CD4-positive, alpha-beta T cell treated with Interleukin-17A for 1 hour (primary cell): ENCODE measurements at places on chromosomes 11 and 22.

DNA sequence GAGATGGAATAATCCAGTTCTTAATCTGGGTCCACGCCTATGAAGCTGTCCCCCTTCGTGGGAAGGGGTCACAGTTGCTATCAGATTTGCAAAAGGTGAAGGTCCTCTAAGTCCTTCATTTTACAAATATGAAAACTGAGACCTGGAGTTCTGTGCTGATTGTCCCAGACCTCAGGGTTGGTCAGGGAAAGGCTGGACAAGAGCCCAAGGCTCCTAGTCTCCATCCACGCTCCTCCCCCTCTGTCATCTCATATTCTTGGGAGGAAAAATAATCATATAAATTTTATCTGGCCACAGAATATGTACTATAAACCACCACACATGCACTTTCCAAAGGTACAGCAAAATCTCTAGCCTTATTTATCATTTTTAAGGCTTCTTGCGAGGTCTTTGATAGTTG lies 5.5 kb downstream of the PACSIN2 start:
- DNase-seq = no peak

DNA sequence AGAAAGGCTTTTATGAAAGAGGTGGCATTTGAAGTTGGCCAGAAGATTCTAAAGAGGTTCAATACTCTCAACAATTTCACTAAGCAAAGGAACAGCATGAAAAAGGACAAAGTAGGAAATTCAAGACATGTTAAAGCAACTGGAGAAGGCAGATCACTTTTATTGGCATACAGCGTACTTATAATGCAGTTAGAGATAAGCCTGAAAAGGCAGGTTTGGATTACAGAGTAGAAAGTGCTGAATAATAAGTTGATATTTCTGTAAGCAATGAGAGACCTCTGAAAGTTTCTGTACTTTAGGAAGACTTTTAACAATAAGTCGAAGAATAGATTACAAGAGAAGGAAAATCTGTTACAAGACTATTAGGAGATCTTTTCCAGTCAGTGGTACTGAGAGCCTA lies 25.1 kb downstream of the MTMR2 start:
- DNase-seq = no peak

- DNase-seq = no peak
These were observed 18.5 kb downstream of the RBFOX2 start for GRCh38 chr22:36010090-36010489.

DNA sequence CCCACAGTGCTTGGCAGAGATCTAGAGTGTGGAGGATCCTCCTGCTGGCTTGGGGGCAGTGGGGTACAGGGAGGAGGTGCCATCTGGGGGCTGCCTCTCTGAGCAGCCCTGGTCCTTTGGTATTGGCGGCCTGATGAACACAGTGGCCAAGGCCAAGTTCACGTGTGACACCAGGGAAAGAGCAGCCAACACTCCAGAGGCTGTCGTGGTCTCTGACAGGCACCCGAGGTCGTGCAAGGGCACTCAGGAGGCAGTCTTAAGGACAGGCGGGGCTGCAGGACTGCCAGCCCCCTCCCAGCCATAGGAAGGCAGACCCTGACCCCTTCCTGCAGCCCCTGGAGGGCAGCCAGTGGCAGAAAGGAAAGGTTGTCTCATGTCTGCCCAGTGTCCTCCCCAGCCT lies 30.7 kb downstream of the PHF21B start:
- no peak for DNase-seq

DNA sequence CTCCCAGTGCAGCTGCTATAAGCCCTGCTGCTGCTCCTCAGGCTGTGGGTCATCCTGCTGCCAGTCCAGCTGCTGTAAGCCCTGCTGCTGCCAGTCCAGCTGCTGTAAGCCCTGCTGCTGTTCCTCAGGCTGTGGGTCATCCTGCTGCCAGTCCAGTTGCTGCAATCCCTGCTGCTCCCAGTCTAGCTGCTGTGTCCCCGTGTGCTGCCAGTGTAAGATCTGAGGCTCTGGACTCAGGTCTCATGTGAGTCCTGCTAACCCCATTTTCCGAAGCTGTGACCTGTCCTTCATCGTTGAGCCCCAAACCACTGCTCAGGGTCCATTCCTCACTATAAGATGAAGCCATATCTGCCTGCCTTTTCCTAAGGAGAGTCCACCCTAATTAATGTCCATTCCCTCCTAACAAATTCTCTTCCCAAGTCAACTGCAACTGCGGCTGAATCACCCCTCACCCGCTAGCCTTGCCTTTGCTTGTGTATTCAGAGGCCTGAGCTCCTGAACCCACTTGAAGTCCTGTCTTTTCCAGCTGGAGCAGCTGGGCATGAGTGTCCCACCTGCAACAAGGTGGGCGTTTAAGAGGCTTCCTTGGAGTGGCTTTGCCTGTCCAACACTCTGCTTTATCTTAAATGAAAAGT lies 626 bp downstream of the KRTAP5-7 start:
- DNase-seq = no peak

GRCh38 chr11:26527685-26528084 lies 44.4 kb downstream of the MUC15 start:
- DNase-seq = no peak

GRCh38 chr11:128845334-128845780 lies 21.7 kb downstream of the KCNJ1 start:
- DNase-seq = peak; percentile 28

GRCh38 chr11:78575478-78575877 lies 814 bp upstream of the NARS2 start:
- no peak for DNase-seq

DNA sequence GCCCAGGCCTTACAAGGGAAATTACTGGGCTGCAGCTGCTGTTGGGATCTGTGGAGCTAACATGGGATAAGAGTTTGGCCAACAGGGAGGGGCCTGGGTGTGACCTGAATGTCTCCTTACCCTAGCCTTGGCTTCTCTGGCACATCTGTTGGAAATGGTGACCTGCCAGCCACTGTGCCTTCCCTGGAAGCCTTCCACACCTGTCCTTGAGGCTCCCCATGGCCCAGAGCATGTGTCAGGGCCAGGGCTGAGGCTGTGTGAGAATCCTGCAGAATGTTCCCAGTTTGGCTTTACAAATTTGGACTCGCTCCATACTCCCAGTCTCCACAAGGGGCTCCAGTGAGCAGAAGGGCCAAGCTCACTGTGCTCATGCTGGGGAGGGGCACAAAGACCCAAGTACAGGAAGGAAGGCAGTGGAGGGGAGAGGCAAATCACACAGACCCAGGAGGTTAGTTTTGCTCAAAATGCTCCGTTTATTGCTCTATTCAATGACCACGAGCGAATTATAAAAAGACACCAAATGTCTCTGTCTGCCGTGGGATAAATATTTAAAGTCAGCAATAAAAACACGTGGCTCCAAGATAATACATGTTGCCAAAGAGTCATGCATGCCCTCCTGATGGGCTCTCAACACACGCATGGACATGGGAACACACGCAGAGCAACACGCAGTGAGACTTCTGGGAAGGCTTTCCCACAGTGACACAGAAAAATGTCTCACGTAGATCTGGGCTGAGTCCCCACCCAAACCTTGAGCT lies 1.7 kb upstream of the IGSF22 start:
- DNase-seq = peak; percentile 62

DNA sequence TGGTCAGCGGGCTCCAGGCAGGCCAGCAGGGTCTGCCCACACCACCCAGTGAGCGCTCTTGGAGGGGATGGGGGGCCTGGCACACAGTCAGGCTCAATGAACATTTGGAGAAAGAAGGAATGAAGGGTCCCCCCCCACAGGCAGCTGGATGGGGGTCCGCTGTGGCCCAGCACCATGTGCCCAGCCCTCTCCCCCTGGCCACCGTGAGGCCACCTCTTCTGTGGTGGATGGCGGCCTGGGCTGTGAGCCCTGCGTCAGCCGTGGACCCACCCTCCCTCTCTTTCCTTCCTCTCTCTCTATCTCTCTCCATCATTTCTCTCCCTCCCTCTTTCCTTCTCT lies 35.1 kb upstream of the MUC5AC start:
- no peak for DNase-seq

DNA sequence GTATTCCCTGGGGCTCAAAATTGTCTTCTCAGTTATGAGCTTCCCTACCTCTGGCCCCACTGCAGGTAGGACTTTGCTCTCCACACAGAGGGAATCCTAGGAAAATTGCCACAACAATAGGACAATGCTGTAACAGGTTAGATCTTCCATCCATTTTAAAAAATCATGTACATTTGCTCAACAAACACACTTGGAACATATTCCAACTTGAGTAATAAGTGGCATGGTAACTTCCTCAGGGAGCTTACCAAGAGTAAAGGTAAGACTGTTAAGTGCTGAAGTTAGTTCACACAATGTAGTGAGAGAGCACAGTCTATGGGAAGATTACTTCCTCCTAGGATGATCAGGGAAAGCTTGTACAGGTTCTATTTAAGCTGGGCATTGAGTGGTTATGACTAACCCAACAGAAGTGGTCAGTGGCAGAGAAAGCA lies 78.9 kb upstream of the BIRC3 start:
- DNase-seq = no peak

DNA sequence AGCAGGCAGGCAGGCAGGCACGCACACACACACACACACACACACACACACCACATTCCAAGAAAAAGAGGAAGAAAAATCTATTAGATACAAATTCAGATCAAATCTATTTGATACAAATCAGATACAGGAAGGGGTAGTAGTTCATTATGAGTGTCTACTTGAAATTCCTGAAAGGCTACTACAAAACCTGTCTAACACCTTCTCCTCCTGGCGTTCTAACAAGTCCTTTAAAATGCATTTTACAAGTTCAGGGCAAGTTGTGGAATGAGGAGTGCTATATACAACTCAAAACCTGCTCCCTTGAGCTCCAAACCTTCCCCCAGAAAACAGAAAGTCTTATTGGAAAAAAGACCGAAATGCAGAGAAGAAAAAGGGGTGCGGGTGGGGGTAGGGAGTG lies 476 bp downstream of the ARHGAP32 start:
- DNase-seq = no peak

GRCh38 chr11:78973876-78974275 lies 399.2 kb upstream of the NARS2 start:
- DNase-seq = no peak

DNA sequence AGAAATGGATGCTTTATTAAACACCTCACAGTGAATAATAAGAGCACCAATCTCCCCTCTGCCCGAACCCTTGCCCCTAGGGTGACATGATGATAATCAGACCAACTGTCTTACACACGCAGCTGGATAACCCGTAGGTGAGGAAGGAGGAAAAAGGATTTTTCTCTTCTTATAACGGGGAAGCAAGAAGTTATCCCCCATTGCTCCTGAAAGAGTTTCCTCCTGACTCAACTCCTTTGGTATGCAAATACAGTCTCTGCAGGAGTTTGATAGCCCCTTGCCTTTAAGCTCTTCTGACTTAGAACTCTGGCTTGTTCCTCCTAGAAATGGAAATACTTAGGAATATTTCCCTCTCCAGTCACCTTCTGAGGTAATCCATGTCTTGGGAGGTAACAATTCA lies 455.8 kb downstream of the TMEM135 start:
- DNase-seq = no peak
